ENCODE measurements at places on chromosomes 1 and 21.
A peak's percentile ranks its signal among the peaks of the same experiment; 100 is the strongest.

- no peak for DNase-seq
These were observed 148.8 kb upstream of the CAMK1G start for GRCh38 chr1:209434631-209435217.

DNA sequence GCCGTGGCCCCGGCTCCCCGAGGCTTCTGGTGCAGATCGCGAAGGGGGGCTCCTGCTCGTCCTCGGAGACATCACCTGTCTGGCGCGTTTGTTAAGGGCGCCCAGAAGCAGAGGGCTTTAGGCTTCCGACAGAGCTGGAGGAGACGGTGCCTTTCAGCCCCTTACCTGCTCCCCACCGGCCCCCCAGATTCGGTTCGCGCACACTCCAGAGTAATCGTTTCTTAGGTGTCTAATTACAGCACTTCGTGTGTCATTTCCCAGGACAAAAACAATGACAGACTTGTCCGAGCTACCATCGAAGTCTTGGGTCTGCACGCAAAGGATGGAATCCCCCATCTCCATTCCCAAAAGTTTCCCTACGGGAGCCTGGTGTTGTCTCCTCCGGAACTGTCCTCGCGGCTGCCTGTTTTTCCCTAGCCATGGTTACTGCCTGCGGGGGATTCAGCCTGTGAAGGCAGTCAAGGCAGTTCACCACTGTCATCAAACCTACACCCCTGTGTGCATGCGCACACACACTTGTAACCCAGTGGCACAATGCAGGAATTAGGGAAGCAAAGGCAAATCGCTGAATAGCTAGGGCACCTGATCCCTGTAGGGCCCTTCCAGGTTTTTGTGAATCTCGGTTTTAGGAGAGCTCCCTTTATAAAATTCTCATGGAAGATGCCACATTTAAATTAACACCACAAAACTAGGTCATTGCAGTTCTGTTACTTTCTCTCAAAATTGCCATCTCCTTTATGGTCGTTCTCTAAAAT, 738 bp upstream of the CDC42BPA start:
- peak; percentile 45 for DNase-seq

- DNase-seq = peak; percentile 43
These were observed 4.5 kb upstream of the DDR2 start for GRCh38 chr1:162627662-162628296.

GRCh38 chr1:11543796-11544195, 64.8 kb downstream of the DISP3 start:
- DNase-seq = no peak

GRCh38 chr1:228092342-228093049, 10.0 kb downstream of the ARF1 start:
- no peak for DNase-seq

DNA sequence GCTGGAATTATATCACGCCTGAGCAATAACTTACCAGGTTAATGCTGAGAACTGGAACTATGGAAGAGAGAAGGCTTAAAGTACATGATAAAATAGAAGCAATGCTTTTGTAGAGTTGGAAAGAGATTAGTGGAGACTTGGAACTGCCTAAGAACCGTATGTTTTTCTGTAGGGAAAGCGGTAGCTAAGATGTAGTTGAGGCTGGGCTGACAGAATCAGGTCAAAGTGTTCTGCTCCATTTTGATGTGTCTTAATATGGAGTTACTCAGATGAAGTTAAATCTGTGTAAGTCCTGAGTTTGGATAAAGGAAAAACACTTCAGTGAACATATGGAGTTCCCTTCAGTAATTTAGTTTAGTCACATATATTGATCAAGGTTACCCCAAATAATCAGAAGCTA, 860.9 kb upstream of the CXADR start:
- DNase-seq = no peak

DNA sequence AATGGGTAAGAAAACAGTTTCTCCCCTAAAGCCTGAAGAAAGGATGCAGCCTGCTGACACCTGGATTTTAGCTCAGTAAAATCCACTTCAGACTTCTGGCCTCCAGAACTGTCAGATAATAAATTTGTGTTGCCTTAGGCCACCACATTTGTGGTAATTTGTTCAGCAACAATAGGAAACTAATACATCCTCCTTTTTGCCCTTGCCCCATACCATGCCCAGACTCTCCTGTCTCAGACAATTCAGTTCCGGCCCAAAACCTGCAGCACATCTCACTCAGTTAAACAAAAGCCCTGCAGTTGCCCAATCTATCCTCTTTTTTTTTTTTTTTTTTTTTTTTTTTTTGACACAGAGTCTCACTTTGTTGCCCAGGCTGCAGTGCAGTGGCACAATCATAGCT, 25.8 kb downstream of the SMIM12 start:
- no peak for DNase-seq

DNA sequence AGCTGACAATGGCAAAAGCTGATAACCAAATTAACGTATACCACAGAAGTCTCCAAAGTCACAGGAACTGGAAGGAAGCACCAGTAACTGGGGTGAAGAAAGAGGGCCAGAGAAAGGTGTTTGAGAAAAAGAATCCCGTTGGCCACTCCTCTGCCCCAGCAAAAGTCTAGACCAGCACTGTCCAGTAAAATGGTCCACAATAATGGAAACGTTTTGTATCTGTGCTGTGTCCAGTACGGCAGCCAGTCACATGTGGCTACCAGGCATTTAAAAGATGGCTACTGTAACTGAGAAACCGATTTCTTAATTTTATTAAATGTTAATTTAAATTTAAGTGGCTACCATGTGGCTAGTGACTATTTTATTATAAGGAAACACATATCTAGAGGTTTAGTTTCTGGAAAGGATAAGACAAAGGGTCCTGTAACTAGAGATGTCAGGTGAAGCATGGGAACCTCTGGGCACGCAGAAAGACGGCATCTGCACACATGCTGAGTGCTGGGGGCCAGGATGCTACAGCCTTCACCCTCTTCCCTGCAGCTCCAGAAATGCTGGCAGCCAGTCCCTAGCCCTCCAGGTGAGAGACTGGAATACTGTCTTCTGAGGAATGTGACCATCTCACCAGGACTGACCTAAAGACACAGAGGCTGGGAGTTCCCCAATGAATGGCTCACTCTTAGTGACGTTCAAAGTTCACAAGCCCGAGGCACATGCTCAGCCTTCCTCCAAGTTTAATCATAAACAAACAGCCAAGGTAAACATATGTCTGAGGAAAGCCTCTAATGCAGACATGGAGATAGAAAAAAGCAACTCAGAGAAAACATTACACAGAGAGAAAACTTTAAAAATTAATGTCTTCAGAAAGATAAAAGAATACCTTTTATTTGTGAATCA, 50.7 kb downstream of the JAK1 start:
- peak; percentile 93 for DNase-seq

GRCh38 chr1:89649783-89650182, 16.9 kb downstream of the LRRC8C start:
- no peak for DNase-seq

GRCh38 chr21:26961698-26962097, 5.2 kb downstream of the ADAMTS5 start:
- DNase-seq = no peak

GRCh38 chr1:40690771-40691537, 550 bp upstream of the NFYC start:
- no peak for DNase-seq

- DNase-seq = no peak
These were observed 20.7 kb upstream of the RBM34 start for GRCh38 chr1:235181561-235182245.

DNA sequence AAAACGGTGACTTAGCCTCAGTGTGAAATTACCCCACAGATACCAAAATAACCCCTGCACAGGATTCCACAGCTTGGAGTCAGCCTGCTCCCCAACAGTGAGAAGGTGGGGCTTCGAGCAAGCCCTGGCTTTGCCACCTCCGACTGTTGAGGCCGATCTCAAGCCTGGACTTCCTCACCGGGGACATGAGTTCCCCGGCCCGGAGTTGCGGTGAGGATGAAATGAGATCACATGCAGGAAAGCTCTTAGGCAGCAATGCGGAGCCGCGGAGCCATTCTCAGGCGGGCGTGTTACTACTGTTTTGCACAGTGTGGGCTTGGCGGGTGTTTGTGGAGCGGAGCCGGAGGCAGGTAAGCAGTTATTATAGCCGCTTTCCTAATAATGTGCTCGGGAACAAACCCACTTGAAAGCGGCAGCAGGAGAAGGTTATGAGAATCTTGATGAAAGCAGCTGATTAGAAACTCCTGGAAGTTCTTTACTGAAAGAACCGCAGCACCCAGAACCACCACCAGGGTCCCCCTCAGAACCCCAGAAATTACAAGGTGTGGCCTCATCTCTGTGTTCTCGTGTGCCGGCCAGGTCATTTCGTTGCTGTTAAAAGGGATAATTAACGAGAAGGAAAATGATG, 3.9 kb upstream of the CLSTN1 start:
- no peak for DNase-seq

DNA sequence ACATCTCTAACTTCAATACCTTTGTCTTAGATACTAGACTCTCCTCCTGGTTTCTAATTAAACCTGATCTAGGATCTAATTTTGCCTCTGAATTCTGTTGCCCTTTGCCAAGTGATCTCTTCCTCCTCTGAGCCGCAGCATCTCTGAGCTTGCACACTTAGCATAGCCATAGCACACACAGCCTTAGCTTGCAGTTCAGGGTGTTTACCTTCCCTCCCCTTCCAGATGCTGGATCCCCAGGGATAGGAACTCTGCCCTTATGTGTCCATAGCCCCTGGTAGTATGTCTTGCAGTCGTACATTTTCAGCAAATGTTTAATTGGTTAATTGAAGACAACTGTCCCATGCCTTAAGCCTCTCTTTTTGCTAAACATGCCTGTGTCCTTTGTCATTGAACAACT, 30.3 kb downstream of the SELL start:
- DNase-seq = no peak

GRCh38 chr1:53401813-53402745, 57.1 kb upstream of the DMRTB1 start:
- DNase-seq = no peak

DNA sequence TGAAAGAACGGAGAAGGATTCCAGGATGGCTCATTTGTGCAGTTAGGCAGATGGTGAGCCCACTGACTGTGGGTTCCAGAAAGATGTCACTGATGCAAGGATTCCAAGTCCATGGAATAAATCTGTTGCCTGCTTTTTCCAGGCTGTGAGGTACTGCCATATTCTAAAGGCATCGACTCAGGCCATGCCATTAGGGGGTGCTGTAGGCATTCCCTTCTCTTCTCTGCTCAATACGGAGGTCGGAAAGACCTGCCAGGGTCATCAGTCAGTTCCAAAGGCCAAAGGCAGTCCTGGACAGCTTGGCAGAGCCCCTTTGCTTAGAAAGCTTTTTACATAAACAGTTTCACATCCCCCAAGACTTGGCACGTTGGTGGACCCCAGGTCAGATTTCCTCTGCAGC, 31.7 kb upstream of the TMEM125 start:
- DNase-seq = peak; percentile 81

- no peak for DNase-seq
These were observed 18.1 kb upstream of the FAM78B start for GRCh38 chr1:166184897-166185296.

DNA sequence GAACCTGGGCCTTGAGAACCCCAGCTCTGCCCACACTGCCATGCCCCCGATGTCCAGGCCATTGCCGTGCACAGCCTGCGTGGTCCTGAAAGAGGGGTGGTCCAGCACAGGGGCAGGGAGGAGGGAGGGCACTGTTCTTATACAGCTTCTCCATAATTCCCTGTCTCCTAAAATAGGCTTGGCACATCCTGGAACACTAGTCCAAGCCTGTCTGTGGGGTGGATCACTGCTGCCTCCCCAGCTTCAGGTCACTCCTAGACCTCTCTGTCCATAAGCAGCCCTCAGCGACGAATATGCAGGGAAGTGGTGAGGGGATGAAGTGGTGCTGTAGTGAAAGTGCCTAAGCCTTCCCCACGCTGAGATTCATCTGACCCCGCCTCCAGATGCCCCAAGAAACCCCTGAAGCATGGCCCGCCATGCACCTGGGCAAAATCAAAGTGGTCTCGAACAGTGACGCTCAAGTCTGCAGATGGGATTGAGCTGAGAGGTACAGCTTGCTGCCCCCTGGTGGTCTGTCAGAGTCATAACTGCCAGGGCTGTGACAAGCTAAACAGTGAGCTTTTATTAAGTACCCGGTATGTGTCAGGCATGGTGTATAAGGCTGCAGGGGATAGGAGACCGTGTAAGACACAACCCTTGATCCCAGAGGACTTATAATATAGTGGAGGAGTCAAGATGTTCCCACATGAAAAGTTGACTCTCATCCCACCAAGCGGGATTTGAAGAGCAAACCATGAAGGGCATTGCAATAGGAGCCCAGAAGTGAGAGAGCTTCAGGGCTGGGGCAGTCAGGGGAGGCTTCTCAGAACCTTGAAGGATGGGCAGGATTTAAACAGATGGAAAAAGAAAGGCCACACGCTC, 66.6 kb downstream of the FAM163A start:
- peak; percentile 60 for DNase-seq

- no peak for DNase-seq
These were observed 77.9 kb downstream of the KAZN start for GRCh38 chr1:14676400-14676799.

DNA sequence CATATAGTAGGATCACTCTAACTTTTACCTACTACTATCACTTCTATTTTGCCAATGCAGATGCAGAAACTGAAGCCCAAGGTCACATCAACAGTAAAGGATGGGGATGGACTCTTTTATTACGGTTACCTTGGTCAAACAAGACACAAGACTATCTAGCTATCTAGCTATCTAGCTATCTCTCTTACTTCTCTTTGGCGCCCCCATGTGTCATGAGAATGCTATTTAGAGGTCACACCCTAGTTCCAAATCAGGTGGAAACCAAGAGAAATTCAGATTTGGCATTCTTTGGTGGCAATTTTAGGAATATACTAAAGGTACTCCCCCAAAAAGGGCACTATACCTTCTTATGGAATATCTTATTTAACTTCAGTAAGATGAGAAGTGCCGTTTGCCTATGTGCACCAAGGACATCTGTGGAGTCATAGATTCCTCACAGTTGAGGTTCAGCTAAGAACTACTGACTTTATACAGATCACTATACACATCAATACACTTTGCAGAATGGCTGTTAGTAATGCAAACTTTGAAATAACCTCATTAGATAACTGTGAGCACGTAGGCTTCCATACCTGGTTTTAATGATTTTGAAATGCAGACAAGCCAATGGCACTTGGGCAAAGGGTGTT, 6.7 kb downstream of the ZNF648 start:
- peak; percentile 39 for DNase-seq

DNA sequence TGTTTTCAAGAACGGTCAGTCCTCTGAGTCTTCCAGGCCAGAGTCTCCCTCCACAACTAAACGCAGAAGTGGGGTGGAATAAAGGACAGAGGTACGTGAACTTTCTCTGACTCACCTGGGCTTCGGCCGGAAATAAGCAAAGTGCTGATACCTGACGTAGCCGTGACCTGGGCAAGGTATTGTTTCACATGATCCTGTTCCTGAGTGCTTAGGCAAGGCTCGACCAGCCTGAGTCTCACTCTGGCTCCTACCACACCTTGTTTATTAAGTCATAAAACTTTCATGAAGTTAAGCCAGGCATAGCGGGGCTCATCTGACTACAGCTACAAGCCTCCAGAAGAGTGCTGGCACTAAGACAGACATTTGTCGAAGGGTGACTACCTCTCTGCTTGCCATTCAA, 327.5 kb downstream of the SETD4 start:
- no peak for DNase-seq

GRCh38 chr1:31593136-31593665, 16.9 kb downstream of the TINAGL1 start:
- no peak for DNase-seq
